Renal pelvis (tissue), 12 donors: ENCODE measurements at places on chromosomes 7 and 10.

DNA sequence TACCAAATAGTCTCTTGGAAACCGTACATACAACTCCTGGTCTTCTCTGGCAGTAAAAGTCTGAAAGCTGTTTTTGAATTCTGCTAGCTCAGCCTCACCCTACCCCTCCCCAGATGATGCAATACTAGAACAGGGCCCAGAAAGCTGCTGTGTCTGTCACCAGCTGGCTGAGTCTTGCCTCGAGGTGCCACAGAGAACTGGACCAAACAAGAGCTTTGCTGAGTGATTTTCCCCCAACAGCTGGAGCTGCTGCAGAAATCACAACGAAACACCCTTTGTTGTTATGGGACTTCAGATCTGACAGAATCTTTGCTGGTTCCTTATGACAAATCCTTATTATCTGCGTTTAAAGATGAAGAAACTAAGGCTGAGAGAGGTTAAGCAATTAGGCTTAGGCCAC lies 134.1 kb downstream of the SPAG6 start:
- DNase-seq, result no peak

DNA sequence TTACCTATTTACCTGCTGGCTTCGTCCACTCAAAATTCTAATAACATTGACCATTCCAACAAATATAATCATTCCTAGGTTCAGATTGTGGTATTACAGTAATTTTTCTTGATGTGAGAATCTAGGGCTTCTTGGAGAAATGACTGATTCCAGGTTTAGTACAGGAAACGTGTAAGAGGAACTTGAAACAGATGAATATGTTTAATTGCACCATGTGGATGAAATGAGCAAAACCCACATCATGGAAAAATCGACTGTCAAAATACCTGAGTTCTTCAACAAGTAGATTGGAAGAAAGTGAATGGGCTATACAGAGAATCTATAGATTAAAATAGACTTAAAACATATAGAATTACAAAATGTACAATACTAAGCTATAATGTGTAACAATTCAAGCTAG lies 24.9 kb upstream of the OR9A4 start:
- DNase-seq, result no peak

DNA sequence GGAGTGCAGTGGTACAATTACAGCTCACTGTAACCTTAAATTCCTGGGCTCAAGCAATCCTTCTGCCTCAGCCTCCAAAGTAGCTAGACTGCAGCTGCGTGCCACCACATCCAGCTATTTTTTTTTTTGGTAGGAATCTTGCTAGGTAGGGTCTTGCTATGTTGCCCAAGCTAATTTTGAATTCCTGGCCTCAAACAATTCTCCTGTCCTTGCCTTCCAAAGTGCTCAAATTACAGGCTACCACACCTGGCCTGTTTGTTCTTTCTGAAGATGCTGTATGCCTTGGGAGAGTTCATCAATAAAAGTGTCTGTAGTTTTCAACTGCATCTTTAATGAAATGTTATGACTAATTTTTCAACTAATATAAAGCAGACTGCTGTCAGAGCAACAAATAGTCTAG lies 452 bp downstream of the SAMD9 start:
- no peak for DNase-seq

- no peak for DNase-seq
Measured at GRCh38 chr7:144529269-144529926, 125.9 kb upstream of the NOBOX start.

DNA sequence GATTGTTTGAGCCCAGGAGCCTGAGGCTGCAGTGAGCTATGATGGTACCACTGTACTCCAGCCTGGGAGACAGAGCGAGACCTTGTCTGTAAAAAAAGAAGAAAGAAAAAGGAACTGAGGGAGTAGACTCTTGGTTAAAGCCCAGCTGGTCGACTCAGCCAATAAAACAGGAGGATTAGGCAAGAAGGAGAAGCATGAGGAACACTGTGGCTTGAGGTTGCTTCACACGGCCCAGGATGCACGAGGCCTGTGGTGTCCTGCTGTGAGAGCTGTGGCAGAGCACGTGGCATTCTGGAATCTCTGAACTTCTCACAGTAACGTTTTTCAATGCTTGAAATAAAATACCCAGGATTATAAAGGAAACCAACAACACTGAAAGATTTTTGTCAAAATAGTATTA lies 93.3 kb downstream of the CUL2 start:
- DNase-seq, result no peak

DNA sequence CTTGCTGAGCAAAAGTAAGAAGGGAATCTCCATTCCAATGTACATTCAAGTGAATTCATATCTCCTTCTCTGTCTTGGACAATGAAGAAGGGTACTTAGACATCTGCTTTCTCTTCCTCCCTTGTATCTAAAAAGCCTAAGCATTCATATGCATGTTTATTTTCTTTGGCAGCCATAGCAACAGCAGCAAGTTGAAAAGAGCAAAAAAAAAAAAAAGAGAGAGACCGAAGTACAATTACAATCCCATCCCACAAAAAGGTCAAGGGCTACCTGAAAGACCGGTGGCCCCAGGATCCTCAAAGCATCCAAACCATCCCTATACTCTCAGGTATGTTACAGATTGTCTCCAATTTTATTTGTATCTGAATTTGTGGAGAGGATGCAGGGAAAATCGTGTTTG lies 4.1 kb downstream of the OR2F1 start:
- no peak for DNase-seq

- no peak for DNase-seq
Measured at GRCh38 chr10:57218382-57218781, 857.3 kb upstream of the ZWINT start.

DNA sequence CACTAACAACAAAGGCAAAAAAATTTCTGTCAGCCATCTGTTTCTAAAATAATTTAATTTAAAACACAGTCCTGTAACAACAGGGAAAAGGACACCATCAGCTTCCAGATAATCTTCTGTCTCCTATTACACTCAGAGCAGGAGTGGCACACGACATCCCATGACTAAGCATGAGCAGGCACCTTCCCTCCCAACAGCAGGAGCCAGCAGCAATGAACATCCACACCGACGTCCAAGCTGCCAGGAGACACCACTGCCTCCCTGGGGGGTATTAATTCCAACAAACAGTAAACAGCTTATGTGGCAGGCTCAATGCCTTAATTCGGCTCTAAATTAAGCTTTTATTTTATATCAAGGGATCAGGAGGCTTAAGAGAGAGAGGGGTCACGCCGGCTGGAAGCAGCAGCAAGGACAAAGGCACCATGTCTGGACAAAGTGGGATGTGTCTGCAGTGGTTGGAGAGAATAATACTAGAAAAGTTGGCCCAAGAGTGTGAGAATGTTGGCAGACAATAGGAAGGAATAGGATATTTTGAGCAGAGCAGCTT lies 45.7 kb downstream of the KIAA1549 start:
- no peak for DNase-seq

- no peak for DNase-seq
Measured at GRCh38 chr7:17907014-17907413, 33.3 kb downstream of the SNX13 start.

GRCh38 chr7:28704706-28705105 lies 253.4 kb downstream of the TRIL start:
- no peak for DNase-seq

DNA sequence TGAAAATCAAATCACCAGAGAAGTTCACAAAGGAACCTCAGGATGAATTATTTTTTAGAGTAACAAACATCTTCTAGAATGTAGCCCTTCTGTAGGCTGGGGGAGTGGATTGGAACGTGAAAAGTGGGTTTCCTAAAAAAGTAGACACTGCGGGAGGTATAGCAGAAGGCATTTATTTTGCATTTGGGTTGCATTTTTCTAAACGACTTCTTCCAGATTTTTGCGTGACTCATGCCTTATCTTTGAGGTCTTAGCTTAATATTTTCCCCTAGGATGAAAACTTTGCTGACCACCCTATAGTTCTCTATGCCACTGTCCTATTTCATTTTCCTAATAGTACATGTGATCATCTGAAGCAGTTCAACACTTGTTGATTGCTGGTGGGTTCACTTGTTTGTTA lies 112.7 kb upstream of the JCAD start:
- DNase-seq, result no peak

DNA sequence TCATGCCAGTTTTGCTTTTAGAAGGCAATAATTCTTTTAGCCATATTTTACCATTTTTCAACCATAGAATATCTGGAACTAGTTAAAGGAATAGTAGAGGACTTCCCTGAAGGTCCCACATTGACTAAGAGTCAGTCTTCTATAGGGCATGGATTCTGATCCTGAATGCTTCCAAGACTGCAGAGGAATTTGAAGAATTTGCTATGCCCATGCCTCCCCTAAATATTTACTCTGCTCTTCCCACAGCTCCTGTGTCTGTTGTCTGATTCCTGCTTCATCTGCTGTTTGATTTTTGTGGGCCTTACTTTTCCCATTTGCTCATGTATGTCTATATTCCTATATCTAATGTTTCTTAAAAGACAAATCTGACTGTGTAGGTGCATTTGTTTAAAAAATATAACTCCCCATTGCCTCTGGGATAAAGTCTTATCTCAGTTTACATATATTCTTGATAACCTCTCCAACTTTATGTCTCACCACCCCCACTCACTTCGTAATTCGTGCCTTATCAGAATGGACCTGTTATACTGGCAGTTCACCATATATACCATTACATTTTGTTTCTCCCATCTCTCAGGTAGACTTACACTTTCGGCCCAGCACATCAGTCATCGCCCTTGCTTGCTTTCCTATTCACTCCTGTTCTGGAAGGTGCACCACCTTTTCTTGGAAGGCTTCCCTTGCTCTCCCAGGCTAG lies 33.9 kb downstream of the LRRC4 start:
- no peak for DNase-seq

- peak; percentile 27 for DNase-seq
Measured at GRCh38 chr7:79401254-79401653, 52.2 kb downstream of the MAGI2 start.

- no peak for DNase-seq
Measured at GRCh38 chr10:114501650-114502049, 97.3 kb upstream of the AFAP1L2 start.

GRCh38 chr10:43138757-43139241 lies 554 bp downstream of the CSGALNACT2 start:
- DNase-seq, result no peak

DNA sequence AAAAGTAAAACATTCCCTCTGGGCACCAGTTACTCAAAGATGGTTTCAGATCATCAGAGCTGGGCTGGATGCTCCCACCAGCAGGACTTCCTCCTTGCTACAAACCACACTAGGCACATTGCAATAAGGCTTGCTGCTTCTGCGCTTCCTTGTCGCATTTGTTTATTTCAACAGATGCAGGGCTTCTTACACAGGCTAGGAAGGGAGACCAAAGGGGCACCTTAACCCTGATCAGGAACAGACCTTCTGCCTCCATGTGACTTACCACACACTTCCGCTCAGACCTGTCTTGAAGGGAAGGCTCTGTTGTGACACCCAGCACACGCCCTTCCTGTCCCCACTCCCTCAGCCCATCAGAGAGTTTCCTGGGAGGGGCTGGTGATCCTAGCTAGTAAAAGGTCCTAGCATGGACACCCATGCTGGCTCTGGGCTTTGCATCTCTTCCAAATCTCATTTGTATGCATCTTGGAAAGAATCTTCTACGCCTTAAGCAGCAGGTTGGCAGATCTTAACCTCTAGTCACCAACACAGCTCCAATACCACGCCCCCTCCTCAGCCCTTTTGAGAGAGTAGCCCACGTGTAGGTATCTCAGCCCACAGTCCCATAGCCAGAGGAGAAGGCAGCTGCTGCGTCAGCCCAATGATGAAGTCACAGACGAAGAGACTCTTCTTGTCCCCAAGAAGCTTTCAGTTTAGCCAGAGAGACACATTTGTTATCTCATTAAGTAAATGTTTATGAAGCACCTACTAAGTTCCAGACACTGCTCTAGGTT lies 47.1 kb upstream of the SVIL start:
- DNase-seq, result no peak

DNA sequence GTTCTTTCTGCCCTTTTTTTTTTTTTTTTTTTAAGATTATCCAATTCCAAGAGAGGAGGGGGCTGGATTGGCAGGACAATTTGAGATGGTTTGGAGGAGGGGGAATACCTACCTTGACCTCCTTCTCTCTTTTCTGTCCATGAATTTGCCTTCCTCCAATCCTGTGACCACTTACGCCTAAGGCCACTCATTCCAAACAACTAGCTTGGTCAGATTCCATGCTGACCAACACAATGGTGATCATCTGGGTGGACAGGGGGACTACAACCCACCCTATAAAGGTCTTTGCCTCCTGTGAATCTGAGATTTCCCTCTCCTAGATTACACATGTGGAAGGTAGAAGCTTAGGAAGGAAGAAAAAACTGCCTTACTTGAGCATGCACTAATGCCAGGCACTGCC lies 2.3 kb upstream of the LDB1 start:
- DNase-seq, result no peak

- DNase-seq, result no peak
Measured at GRCh38 chr7:1421946-1422345, 37.3 kb downstream of the MICALL2 start.

DNA sequence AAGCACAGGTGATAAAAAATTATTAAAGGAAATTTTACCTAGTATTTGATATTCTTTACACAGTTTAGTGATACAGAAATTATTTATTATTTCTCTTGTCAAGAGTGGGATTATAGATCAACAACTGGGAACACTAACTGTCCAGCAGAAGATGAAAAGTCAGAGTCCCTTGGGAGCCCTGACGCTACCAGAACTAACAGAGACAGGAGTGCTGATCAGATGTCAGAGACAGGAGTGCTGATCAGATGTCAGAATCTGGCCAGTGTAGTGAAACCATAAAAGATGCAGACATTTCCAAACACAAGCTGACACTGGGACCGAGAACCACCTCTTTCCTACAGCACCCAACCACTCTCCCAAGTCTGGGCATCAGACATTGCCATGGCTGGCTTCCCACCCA lies 828.2 kb downstream of the TNS3 start:
- DNase-seq, result no peak

DNA sequence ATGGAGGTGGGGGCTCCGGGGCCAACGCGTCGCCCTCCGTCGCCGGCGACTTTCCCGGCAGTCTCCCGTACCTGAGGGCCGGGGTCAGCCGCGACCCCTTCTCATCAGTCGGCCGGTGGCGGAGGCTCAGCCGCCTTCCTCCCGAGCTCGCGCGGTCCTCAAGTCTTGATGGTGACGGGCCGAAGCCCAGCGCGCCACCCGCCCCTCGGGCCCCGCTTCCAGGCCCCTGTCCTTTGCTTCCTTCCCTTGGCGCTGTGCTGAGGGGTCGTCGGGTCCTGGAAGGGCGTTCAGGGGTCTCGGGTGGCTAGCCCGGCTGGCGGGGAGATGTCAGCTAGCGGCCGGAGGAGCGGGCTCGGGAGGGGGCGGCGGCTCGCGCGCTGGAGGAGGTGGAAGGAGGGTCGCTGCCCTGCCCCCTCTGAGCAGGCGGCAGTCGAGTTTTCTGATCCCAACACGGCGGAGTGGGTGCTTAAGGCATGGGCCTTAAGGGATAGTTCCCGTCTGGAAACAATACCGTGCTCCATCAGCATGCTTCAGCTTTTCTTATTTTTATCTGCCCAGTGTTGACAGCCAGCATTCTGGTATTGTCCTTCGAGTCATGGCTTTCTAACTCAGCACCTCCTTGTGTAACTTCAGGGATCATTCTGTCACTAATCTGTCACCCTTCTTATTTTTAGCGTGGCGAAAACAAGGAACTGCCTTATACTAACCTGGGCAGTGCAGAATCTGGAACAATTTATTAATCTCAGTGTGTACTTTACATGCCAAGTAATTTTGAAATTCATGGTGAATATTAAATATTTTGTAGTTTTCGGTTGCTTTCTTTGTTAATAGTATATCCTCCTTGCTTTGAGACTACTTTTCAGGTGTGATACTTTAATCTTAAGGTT lies 748 bp downstream of the PHTF2 start:
- DNase-seq, result peak; percentile 49
